Stimulated activated naive CD8-positive, alpha-beta T cell treated with anti-CD3 and anti-CD28 coated beads, Interleukin-15, Interleukin-2, amounts not matched to agents 100 U/mL and 50 U/mL, for 24 hours (primary cell): ENCODE measurements at places on chromosomes 3 and 15.

DNA sequence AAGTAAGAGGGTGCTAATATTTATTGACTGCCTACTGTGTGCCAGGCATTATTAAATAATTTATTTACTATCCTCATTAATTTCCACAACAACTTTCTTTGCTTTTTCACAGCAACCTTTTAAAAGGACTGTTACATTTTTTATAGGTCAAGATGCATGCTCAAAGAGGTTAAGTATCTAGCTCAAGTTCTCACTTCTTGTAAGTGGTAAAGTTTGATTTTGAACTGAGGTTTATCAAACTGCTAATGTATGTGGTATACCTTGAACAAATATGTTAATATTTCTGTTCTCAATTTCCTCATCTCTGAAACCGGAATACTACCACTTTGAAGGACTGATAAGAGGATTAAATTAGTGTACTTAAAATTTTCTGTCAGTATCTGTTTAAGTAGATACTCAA lies 183.3 kb downstream of the AKAP13 start:
- DNase-seq: no peak

DNA sequence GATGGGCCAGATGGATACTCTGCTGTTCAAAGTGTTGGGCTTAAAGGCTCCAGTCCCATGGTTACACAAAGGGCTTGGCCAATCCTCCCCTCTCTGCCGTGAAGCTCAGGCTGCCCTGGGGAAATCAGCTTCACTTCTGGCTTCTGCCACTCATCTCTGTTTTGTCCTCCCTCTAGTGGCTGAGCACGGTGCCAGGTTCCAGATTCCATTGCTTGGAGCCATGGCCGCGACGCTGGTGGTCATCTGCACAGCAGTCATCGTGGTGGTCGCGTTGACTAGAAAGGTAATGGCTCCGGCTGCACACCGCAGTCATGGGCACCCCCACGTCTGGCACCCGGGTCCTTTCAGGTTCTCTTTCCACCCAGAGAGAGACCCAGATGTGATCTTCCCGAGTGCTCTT lies 5.6 kb downstream of the TIGIT start:
- DNase-seq: peak; percentile 43

- no peak for DNase-seq
Measured at GRCh38 chr15:81275711-81276392, 48.1 kb downstream of the STARD5 start.

GRCh38 chr3:136149667-136150066 lies 46.5 kb downstream of the MSL2 start:
- DNase-seq: no peak

DNA sequence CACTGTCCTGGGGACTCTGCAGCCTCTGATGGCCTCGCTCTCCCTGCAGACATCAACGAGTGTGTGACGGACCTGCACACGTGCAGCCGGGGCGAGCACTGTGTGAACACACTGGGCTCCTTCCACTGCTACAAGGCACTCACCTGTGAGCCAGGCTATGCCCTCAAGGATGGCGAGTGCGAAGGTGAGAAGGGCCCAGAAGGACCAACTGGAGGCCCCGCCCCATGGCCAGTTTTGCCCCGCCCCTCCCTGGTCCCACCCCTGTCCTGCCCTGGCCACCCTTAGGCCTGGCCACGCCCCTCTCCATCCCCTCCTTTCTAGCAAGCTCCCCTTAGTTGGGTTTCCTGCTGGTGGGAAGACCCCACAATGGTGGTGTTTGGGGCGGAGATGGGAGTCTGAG lies 77.5 kb downstream of the FBLN2 start:
- no peak for DNase-seq
